ENCODE measurements at places on chromosomes 4 and X. TPM values are rescaled to one million over a fixed set of nuclear protein-coding genes. Genes with fewer than 3 reads are reported as not detected.

WWC2 gene
- 28.1 TPM for total RNA-seq

KLB gene
- not detected for total RNA-seq

ELF2 gene
- 23.7 TPM for total RNA-seq

ACOT9 gene
- total RNA-seq = 107 TPM

EIF2S3 gene
- total RNA-seq = 516 TPM

ADGRG4 gene
- not detected for total RNA-seq

NSG1 gene
- total RNA-seq = not detected

EPGN gene
- 146 TPM for total RNA-seq

MUC7 gene
- total RNA-seq = not detected

MAGEA2B gene
- not detected for total RNA-seq
